Hippocampal formation (tissue), 2 donors: ENCODE measurements at places on chromosomes 6 and 20.

DNA sequence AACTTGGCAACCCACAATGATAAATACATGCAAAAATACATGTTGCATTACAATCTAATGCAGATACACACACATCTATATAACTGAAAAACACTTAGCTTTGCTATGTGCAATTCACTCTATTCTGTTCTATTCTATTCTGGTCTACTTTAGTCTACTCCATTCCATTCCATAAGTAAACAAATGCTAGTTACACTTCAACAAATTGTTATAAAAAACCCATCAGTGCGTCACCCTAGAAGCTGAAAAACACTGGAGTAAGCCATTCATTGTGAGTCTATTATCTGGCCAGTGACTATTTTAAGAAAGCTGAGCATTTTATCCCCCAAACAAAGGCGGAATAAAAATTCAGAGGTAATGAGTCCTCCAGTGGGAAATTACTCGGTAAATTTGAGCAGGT is 315.7 kb upstream of the EPHA7 start:
- no peak for DNase-seq

DNA sequence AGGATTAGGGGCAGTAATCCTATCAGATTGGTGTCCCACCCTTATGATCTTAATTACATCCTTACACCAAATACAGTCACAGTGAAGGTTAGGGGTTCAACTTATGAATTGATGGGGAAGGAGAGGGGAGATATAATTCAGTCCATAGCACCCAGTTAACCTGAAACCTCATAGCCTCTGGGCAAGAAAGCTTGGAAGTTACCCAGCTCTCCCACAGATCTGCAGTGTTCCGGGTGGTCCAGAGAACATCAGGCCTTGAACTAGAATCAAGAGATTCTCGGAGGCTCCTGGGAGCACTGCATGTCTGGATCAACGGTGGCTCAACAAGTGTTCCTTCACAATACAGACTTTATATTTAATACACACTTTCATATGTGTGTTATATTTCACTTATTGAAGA is 392.6 kb upstream of the MARCKS start:
- DNase-seq = no peak

- DNase-seq = no peak
Measured at GRCh38 chr20:3156811-3157619, 2.6 kb downstream of the FASTKD5 start.

GRCh38 chr6:85428486-85428885 is 21.4 kb upstream of the NT5E start:
- no peak for DNase-seq

DNA sequence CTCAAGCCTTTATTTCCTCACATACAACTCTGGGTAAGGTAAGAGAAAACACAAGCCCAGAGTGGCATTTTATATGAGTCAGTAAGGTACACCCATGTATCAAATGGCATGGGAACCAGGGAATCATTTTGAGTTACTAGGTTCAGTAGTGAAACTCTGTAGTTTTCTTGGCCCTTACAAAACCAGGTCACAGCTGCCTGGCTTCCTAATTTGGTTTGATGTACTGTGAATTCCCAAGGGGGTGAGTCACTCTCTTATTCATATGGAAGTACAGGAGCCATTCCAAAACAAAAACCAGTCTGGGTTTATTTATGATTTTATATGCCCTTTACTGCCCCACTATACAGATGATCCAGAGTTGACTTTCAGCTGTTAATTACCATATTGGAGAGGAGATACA is 70.7 kb downstream of the PDE7B start:
- peak; percentile 13 for DNase-seq
